ENCODE measurements at places on chromosomes 2 and 18. TPM values are rescaled to one million over a fixed set of nuclear protein-coding genes. Genes with fewer than 3 reads are reported as not detected.

- no peak for DNase-seq
Measured at GRCh38 chr2:24421668-24422067, 61.3 kb upstream of the ITSN2 start.

DNA sequence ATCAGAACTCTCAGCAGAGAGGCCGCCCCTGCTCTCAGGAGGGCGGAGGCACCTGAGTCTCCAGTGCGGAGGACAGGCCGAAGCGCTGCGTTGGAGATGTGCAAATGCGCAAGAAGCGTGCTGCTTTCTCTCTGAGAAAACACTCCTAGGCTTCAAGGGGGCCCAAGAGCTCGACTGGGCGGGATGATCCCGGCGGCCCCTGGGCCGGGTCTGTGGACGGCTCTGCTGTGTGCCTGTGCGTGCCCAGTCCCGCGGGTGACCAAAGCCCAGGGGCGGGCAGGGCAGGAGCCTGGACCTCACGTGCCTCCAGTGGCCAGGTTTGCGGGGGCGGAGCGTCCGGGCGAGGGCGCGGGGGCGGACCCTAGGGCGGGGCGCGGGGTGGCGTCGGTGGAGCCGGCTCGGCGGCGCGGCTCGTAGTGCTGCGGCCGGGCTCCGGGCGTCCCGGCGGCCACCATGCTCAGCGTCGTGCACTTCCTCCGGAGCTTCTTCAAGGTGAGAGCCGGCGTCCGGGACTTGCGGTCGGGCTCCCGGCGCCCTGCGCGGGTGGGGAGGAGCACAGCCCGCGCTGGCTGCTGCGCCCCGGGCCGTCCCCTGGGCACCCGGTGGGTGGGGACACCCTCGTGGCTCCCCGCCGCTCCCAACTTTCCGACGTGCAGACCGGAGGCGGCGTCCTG, at the start of gene ARHGEF4:
TSS of gene ARHGEF4 (plus strand) at position 414 of the 674 bp plus-strand sequence. CDS start at position 454, 40 bp downstream.
- DNase-seq = peak; percentile 82

GRCh38 chr2:34316788-34317187, 717.7 kb upstream of the FAM98A start:
- no peak for DNase-seq

DNA sequence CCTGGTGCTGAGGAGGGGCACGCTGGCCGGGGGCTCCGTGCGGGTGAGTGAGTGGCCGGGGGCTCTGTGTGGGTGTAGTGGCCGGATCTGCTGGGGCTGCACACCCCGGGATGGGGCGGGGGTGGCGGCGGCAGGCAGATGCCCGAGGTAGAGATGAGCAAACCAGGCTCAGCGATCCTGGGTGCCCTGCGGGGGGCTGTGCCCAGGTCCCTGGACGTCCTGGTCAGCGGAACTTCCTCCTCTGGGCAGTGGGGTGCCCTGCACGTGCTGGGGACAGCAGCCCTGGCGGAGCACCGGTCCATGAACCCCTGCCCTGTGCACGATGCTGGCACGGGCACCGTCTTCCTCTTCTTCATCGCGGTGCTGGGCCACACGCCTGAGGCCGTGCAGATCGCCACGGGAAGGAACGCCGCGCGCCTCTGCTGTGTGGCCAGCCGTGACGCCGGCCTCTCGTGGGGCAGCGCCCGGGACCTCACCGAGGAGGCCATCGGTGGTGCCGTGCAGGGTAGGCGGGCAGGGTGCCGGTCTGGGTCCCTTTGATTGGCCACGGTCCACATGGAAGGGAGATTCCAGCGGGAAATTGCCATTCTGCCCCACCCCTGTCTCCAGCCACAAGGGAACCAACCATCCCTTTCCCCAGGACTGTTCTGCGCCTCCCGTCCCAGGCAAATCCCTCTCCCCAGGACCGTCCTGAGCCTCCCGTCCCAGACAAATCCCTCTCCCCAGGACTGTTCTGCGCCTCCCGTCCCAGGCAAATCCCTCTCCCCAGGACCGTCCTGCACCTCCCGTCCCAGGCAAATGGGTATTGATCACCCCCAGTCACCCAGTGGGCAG, 5.9 kb downstream of the NEU4 start:
- peak; percentile 60 for DNase-seq

DNA sequence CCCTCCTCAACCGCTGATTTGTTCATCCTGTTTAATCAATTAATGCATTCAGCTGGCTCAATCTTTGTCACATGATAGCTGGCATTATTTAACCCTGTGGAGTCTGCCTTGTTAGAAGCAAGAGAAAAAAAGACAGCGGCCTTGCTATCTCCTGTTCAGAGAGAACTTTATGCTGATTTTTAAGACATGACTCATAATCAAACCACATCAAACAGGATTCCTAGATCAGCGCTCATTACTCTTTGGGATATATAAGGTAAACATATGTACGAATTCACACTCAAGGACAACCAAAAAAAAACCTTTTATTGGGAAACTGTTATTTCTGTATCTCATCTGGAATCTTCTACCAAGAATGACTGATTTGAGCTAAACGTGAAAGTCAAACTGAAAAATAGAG, 195.1 kb downstream of the C1D start:
- no peak for DNase-seq

DNA sequence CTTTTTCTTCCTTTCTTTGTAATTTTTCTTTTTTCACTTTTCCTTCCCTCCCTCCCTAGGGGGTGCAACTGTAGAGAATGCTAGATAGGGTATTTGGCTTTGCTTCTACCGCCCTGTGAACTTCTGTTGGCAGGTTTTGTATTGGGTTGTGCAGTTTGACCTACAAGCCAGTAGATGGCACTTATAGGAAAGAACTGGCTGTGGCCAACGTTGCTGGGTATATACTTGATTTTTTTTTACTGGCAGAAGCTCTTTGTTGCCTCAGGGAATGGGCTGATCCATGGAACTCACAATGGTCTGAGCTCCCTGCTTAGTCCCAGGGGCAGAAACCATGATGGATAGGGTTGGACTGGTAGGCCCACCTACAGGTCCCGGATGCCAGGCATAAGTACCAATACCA, 1019.5 kb upstream of the LRRTM1 start:
- DNase-seq = no peak

GRCh38 chr2:207227749-207228145, 62.0 kb upstream of the KLF7 start:
- no peak for DNase-seq

The HDAC4 gene
- total RNA-seq = 44.1 TPM

The FOXI3 gene
- not detected for total RNA-seq

The GPR45 gene
- total RNA-seq = not detected

The TACR1 gene
- total RNA-seq = 1.4 TPM
